ENCODE measurements at places on chromosomes 3 and 15. TPM values are rescaled to one million over a fixed set of nuclear protein-coding genes. Genes with fewer than 3 reads are reported as not detected.

The EPB42 gene
- not detected for total RNA-seq

DNA sequence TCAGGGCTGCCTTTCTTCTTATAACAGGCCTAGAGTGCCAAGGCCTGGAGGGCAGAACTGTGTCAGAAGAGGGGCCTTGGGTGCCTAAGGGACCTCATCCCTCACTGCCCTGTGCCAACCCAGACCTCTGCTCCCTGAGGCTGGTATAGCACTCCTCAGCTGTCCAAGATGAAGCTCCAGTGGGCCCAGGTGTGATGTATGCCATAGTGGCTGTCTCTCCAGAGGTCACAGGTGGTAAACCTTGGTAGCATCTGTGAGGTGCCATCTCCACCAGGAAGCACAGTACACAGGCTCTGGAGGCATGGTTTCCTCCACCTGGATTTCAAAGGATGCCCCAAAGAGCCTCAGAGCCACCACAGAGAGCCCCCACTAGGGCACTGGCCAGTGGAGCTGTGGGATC lies 12.3 kb upstream of the KLHL40 start:
- no peak for DNase-seq
- H3K4me1 ChIP-seq: no peaks in the 10 kb centered on the region
- H3K4me3 ChIP-seq: no peak overlapping the region

GRCh38 chr3:48403533-48404439 lies 26.1 kb downstream of the PLXNB1 start:
- no peak overlapping the region for H3K4me3 ChIP-seq
- H3K27me3 ChIP-seq: no peaks in the 10 kb centered on the region
- no peak overlapping the region for H3K27ac ChIP-seq
- H3K36me3 ChIP-seq: no peaks in the 10 kb centered on the region

- H3K27me3 ChIP-seq: peaks cover 1% of the 10 kb centered on the region
- DNase-seq: no peak
- H3K27ac ChIP-seq: no peak overlapping the region
These were observed 60.2 kb downstream of the TMEM39A start for GRCh38 chr3:119403201-119403600.

DNA sequence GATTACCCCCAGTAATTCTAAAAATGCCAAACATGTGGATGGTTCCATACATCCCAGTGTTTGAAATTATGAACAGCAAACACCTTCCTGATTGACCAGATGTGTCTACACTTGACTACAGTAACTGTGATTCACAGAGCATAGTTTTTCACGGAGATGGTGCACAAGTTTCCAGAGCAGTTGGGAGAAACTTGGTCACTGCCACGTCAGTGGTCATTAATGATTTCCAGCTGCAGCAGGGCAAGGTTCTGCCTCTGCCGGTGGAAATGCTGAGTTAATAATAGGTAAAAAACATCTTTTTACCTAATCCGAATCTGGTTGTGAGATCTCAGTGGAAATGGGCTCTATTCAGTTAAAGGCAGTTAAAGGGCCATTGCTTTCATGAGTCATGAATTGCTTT lies 154.1 kb upstream of the FEZF2 start:
- no peak for DNase-seq
- H3K27ac ChIP-seq: no peak overlapping the region
- H3K27me3 ChIP-seq: no peaks in the 10 kb centered on the region
- H3K4me3 ChIP-seq: no peak overlapping the region

The CFAP91 gene
- 0.24 TPM for total RNA-seq

DNA sequence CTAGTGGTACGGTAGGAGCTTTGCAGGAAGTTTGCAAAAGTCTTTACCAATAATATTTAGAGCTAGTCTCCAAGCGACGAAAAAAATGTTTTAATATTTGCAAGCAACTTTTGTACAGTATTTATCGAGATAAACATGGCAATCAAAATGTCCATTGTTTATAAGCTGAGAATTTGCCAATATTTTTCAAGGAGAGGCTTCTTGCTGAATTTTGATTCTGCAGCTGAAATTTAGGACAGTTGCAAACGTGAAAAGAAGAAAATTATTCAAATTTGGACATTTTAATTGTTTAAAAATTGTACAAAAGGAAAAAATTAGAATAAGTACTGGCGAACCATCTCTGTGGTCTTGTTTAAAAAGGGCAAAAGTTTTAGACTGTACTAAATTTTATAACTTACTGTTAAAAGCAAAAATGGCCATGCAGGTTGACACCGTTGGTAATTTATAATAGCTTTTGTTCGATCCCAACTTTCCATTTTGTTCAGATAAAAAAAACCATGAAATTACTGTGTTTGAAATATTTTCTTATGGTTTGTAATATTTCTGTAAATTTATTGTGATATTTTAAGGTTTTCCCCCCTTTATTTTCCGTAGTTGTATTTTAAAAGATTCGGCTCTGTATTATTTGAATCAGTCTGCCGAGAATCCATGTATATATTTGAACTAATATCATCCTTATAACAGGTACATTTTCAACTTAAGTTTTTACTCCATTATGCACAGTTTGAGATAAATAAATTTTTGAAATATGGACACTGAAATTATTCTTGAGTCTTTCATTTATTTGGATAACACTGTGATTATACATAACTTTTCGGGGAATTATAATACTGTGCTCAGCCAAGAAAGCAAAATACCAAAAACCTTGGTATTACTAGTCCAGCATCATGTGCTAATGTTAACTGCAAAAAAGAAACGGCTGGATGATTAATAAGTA lies 2.2 kb downstream of the SOX2 start:
- peaks cover 69% of the 10 kb centered on the region for H3K27me3 ChIP-seq
- H3K36me3 ChIP-seq: no peaks in the 10 kb centered on the region
- DNase-seq: no peak
- peak overlapping the region; percentile 55 for H3K27ac ChIP-seq
- no peak overlapping the region for H3K4me3 ChIP-seq
